Stimulated activated CD4-positive, alpha-beta T cell treated with anti-CD3 and anti-CD28 coated beads, Interleukin-4, amount 100 ng/mL, for 24 hours (primary cell): ENCODE measurements at places on chromosomes 3 and 15.

GRCh38 chr3:48413086-48413485, 16.8 kb downstream of the PLXNB1 start:
- no peak for DNase-seq

DNA sequence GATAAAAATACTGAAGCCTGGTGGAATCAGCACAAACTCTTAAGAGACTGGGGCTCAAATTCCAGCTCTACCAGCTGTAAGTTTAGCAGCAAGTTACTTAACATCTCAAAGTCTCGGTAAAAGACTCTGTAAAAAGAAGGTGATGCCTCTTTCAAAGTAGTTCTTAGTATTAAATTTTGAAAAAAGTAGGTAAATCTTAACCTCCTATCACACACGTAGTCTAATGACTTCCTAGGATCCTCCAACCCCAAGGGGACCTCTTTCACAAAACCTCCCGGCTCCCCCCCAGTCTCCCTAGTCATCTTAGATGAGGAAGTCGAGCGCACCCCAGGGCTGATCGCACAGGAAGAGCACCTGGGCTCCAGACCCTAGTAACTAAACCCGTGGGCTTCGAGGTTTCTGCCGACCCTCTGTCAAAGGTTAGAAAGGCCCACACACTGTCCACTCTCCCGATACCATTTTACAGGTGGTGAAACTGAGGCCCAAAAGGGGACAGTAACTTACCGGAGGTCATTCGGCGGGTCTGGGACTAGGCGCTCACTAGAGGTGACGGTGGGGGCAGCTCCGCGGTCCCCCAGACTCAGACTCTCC, 427 bp downstream of the MBD4 start:
- peak; percentile 52 for DNase-seq

GRCh38 chr15:101244889-101245668, 6.8 kb downstream of the CHSY1 start:
- no peak for DNase-seq

GRCh38 chr3:27356976-27357375, 12.2 kb downstream of the NEK10 start:
- DNase-seq: no peak

DNA sequence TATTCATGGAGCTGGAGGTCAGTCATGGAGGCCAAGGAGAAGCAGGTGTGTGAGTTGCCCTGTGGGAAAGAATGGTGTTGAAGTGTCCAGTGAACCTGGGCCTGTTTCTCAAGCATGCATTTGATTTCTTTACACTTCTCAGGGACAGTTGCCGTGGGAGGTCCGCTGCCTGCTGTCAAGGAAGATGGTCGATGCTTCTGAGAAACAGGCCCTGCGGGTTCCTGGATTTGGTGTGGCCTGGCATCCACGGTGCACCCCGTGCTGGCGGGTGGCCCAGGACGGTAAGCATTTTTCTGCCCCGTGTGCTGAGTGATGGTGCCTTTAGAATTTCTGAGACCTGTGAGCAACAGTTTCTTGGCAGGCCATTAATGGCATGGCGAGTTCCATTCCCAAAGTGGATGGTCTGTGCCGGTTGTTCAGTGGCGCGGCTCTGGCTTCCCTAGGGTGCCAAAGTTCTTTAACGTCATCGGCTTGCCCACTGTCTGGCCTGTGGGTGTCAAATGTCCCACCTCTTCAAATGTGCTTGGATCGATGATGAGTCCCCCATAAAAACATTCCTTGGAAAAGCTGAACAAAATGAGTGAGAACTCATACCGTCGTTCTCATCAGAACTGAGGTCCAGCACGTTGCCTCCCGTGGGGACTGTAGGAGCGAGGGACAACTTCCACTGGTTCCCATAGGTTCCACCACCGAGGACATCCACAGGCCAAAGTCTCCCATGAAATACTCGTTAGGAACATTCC, 107.2 kb downstream of the SNRPN start:
- no peak for DNase-seq

DNA sequence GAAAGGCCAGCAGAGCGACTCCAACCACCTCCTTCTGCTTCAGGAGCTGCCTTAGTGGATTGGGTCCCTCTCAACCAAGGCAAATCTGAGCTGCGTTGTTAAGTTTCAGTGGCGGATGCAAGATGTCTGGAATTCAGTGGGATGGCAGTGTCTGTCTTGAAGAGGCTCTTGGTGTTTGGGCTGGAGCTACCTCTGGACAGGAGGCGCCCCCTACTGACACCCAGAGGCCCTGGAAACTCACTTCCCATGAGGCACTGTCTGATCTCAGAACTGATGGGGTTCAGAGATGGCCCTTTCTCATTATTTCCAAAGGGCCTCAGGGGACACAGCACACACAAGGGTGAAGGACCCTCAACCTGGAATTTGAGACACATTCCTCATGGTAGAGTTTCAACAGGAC, 6.0 kb upstream of the SLC28A1 start:
- peak; percentile 63 for DNase-seq

- DNase-seq: no peak
Observed at GRCh38 chr3:385151-385550, 188.6 kb downstream of the CHL1 start.

DNA sequence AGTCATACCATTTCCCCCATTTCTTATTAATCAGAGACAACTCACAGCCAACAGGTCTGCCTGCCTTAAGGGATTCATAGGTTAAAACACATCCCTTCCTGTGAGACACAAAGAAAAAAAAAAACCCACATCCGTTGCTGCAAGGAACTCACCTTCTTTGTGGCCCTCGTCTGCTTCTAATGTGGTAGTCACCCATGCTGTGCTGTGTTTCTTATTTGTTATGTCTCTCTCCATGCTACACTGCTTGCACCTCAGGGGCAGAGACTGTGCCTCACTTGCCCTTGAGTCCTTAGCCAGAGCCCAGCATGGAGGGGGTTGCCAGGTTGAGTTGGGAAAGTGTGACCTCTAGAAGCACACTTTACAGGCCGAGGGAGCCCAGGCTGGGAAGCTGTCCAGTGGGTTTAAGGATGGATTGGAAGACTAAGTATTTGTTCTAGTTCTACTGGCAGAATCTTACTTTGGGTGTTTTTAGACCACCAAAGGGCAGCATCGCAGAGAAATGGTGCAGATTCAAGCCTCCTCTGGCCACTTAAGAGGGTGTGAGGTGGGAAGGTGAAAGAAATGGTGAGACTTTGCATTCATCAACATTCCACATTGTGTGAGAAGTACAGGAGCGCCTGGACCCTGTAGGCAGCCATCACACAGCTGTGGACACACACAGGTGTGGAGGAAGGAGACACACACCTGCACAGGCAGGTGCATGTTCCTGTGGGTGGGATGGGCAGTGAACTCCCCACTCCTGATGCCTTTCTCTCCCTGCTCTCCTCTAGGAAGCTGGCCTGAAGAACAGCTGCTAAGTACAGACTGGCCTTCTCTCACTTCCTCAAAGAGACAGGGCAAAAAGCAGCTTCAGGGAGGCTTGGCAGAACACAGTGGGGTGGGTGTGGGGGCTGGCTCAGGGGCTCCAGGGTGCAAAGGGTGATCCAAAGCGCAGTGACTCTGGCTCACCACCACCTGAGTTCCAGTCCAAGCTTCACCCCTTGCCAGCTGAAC, 48.8 kb downstream of the GLB1 start:
- peak; percentile 53 for DNase-seq
